ENCODE measurements at places on chromosomes 5 and 9. TPM values are rescaled to one million over a fixed set of nuclear protein-coding genes. Genes with fewer than 3 reads are reported as not detected.
A peak's percentile ranks its signal among the peaks of the same experiment; 100 is the strongest.

GRCh38 chr5:160427607-160428006 lies 6.0 kb downstream of the PTTG1 start:
- no peak for DNase-seq

DNA sequence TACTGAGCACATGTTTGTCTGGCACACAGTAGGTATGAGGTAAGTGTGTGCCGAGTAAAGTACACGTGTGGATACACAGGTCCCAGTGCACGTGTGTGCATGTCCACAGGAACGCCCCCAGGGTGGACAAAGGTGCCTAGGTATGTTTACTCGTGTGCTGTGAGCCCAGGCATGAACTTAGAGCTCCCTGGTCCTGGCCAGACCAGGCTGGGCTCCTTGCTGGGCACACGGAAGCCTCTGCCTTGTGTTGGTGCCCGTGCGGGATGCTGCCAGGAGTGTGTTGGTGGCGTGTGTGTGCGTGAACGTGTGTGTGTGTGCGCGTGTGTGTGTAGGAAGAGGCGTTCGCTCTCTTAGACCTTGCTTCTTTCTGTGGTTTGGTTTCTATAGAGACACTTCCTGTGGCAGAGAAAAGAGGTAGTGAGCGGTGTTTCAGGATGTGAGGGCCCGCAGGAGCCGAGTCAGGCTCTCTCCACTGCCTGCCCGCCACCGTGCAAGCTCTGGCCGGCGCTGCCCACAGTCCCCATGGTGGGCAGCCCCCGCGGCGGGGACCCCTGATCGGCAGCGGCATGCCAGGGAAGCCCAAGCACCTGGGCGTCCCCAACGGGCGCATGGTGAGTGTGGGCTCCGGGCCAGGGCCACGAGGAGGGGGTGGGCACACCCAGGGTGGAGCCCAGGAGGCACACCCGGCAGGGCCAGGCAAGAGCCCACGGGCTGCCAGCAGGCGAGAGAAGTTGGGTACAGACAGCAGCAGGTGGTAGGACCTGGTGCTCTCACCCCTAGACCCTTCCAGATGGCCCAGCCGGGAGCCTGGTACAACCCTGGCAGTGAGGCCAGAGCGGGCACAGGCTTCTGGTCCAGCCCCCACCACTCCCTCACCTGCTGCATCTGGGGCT lies at the start of gene RGS14:
TSS of gene RGS14 (plus strand) at position 466 of the 893 bp plus-strand sequence. CDS start at position 567, 101 bp downstream.
- peak; percentile 39 for DNase-seq

GRCh38 chr9:114318416-114318815 lies 4.5 kb upstream of the ORM1 start:
- DNase-seq, result no peak

DNA sequence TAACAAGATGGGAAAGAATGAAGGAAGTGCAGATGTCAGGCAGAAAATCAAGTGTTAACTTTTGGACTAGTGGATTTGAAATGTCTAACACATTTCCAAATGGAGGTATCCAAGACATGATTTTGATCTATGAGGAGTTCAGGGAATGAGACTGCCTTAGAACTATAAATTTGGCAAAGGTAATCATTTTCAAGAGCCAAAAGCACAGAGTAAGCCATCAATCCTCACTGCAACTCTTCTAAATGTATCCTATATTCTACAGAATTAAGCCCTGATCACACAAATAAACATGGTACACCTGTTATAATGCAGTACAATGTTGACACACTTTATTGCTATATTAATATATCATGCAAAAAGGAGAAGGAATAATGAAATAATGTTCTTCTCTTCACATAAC lies 55.6 kb downstream of the SETX start:
- DNase-seq, result no peak

GRCh38 chr9:97598461-97599288 lies 34.5 kb downstream of the TSTD2 start:
- DNase-seq, result peak; percentile 81

- no peak for DNase-seq
These were observed 26.7 kb upstream of the RICTOR start for GRCh38 chr5:39100851-39101396.

- DNase-seq, result no peak
These were observed 610.3 kb downstream of the TLE1 start for GRCh38 chr9:81079055-81079454.

DNA sequence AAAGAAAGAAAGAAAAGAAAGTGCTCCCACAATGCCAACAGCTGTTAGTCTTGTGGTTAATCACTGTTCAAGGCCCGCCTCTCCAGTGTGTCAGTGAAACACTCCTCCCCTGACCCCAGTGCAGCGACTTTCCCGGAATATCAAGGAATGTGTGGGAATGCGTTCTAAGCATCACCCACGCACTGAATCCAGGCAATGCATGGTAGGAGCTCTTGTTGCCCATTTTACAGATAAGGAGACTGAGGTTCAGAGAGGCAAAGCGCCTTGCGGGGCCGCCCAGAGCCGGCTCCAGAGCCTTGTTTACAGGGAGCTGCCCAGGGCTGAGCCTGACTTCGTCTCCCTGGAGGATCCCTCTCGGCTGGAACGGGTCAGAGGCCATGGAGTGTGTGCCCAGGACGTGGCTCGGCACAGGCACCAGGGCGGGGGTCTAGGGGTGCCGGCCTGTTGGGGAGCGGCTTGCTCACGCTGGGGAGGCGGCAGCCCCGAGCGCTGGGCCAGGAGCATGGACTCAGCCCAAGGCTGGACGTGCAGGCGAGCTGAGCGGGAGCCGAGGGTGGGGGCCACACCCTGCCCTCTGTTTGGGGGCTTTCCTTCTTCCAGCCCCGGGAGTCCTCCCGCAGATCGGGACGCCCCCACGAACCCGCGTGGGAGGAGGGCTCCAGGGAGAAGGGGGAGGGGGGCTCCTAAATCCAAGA lies 823 bp downstream of the ST6GALNAC6 start:
- no peak for DNase-seq

DNA sequence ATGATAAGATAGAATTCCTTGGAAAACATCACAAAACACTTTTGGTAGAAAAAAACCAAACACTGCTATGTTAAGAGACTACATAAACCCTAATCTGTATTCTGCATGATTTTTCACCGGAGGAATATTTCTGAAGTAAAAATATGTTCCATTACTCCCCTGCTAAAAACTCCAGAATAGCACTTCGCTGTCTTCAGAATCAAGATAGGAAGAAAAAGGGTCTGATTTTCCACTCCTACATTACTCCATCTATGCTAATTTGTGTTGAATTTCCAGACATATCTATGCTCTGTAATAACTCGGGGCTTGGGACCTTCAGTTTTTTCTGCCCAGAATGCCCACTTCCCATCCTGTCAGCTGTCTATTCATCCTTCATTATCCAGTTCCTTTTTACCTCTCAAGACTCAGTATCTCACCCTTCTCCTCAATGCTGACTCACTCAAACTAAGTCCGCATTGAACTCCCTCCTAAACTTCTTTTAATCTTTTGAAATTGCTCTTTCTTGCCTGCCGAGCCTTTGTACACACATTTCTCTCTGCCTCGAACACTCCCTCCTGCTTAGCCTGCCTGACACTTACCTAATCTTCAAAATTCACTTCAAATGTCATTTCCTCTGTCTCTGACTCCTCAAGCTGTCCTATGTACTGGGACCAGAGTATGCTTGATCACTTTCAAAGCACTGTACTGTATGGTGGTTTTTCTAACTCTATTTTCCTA lies 171.0 kb downstream of the ARRDC3 start:
- no peak for DNase-seq

DNA sequence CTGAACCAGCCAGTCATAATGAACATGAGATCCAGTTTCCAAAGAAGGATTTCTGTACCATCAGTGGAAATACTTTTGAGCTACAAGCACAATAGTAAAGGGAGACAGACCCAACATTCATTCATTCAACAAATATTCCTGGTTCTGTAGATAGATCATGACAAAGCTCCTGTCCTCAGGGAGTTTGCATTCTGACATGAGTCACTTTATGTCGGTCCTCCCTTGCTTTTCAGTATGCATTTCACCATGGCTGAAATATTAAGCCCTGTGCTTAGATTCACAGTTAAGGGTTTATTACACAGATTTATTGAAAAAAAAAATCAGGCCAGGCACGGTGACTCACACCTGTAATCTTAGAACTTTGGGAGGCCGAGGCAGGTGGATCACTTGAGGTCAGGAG lies 5.4 kb upstream of the MYOT start:
- no peak for DNase-seq

- no peak for DNase-seq
These were observed 117.0 kb downstream of the GABBR2 start for GRCh38 chr9:98591696-98592095.

DNA sequence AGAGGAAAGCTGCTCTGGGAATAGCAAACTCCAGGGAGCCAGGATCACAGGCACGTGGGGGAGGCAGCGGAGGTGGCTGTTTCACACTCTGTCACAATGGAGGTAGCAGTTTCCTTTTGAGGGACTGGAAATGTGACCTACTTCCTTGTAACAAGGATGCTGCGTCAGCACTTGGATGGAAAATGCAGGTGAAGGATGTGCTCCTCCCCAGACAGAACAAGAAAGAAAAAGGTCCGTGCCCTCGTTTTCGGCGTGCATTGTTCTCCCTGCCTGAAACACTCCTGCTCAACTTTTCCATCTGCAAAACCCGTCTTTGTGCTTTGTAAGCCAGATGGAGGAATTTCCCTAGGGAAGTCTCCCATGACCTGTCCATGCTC lies 55.1 kb upstream of the SH3PXD2B start:
- DNase-seq, result peak; percentile 4

GRCh38 chr5:167533814-167534795 lies 757.3 kb upstream of the WWC1 start:
- DNase-seq, result no peak

DNA sequence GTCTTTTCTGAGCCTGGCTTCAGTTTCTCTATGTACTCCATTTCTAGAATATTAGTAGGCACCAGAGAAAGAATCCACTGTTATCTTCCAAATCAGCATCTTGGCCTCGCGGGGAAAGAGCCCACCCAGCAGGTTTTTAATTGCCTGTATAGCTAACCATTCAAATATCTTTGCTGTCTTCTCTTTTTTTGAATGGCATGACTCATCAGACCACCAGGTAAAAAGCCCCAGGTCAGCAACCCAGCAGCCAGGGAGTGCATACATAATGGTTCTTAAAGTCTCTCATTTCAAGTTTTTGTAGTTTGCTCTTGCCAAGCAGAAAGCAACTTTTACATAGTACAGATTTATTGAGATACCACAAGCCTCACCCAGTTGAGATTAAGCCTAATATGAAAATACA lies 50.7 kb downstream of the TMEM167A start:
- DNase-seq, result no peak

DNA sequence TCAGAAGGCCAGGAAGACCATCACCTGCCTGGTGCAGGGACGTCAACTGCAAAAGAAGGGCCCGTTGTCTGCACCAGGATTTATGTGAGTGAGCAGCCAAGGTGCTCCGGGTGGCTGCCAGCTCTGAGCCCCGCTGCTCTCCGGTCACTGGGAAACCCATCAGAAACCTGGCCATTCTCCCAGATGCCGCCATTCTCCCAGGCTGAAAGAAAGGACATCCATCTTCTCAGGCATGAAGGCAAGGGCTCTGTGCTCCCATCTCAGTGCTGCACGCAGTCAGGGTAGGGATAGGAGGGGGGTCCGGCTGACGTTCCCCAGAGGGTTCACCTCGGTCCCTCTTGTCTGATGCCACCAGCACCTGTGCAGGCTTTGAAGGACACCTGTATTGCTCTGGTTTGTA lies 158.4 kb downstream of the ERCC6L2 start:
- no peak for DNase-seq

DNA sequence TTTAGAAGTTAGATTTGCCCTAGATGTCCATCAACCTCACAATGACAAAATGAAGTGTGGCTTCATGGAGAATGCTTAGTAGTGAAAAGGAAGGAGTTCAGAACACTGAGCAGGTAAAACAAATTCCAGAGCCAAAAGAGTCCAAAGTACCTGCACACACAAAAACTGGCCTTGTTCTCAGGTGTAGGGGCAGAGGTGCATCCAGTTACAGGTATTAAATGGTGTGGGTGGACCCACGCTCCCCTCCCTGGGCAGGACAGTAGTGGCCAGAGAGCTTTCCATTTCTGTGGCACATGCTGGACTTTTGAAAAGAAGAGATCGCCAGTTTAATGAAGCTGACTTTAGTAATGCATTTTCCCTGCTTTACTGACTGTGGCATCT lies 47.2 kb downstream of the SECISBP2 start:
- DNase-seq, result no peak

DNA sequence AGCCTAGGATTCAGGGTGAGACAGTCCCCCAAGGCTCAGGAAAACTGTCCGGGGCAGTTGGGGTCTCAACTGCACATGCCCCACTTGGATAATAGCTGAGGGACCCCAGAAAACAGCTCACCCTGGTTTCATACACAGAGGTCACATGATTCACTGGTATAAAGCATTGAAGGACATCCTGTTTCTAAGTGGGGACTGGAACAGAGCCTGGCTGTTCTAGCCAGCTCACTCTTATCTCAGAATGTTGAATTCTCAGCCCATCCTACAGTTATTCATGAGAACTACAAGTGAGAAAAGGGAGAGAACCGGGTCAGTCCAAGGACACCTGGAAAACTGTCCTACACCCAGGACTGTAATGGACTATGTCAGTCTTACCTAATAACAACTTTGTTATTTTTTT lies 170.9 kb downstream of the FGF1 start:
- DNase-seq, result no peak

DNA sequence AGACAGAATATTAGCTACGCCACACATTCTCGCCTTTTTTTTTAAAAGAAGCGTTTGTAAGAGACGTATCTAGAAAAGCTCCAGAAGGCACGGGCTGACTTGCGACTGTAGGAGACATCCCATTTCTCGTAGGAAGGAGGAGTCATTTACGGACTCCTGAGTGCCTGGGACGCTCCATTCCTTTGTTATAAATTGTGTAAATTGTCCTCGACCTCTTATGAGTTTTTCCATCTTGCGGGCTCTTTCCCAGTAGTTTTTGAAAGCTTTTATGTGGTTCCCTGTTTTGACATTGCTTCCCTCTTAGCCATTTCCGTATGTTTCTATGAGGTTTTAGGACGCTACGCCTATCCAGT lies 1.0 kb downstream of the RABL6 start:
- DNase-seq, result no peak

DNA sequence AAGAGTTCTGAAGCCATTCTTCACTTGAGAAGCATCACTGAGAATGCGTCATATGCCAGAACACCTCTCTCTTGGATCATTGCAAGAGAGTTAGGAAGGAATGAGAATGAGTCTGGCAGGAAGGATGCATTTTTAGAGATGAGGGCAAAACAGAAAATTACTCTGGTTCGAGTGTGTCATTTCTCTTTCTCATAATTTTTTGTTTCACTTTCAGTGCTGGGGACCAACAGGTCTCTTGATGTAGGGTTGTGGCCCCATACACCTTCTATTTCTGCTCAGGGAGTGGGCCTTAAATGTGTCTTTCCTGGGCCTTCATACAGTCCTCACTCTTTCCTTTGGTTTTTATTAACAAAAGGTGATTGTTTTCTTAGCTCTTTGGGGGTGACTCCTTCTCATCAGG lies 302.4 kb downstream of the NR3C1 start:
- no peak for DNase-seq

- no peak for DNase-seq
These were observed 298.8 kb downstream of the NSG2 start for GRCh38 chr5:174344335-174344734.

Gene GHR
- total RNA-seq, result 0.67 TPM

Gene MARCHF11
- total RNA-seq, result 2.2 TPM

Gene ABHD17B
- total RNA-seq, result 32.6 TPM

Gene OLFM1
- total RNA-seq, result 0.74 TPM

Gene SLC6A7
- total RNA-seq, result not detected

Gene C6
- not detected for total RNA-seq

Gene UGT3A1
- total RNA-seq, result 0.85 TPM

Gene HAVCR1
- not detected for total RNA-seq

Gene CCL28
- 0.46 TPM for total RNA-seq

Gene ZNF879
- 5.9 TPM for total RNA-seq

Gene TRMT10B
- total RNA-seq, result 4.7 TPM

Gene ZFR
- total RNA-seq, result 72.9 TPM

Gene ADAM19
- total RNA-seq, result 176 TPM
